ENCODE measurements at places on chromosomes 4 and X.

- no peak for DNase-seq
These were observed 44.1 kb upstream of the SGMS2 start for GRCh38 chr4:107780665-107781064.

- DNase-seq: no peak
These were observed 181.8 kb upstream of the MAOA start for GRCh38 chrX:43474321-43474720.

DNA sequence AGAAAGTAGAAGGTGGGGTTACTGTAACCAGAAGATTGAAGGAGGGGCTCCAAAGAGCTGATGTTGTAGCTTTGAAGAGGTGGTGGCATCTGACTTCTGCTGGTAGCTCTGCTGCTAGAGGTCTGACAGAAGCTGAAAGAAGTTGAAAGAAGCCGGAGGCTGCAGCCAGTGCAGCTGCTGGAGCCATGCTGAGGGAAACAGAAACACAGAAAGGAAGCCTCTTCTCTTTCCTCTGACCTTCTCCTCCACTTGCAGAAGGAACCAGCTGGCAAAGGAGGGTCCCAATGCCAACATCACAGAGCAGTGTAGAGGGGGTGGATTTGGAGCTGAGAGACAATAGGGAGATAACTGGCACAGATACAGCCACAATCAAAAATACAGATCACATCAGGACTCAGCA, 89.3 kb upstream of the HHIP start:
- DNase-seq: no peak

DNA sequence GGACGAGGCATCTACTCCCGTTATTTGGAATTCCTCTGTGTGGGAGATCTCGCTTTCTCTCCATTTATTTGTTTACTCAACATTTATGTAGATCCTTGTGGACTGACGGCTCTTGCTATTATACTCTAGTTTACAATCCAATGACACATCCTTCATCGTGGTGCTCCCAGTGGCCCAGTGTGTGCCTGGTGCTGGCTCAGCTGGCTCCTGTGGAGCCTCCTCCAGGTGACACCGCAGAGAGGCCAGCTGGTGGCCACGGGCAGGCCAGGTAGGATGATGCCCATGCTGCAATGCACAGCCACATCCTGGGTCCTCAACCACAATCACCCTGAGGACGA, 84.0 kb upstream of the AFAP1 start:
- DNase-seq: no peak

GRCh38 chr4:133588306-133588705, 439.2 kb downstream of the PCDH10 start:
- DNase-seq: no peak

DNA sequence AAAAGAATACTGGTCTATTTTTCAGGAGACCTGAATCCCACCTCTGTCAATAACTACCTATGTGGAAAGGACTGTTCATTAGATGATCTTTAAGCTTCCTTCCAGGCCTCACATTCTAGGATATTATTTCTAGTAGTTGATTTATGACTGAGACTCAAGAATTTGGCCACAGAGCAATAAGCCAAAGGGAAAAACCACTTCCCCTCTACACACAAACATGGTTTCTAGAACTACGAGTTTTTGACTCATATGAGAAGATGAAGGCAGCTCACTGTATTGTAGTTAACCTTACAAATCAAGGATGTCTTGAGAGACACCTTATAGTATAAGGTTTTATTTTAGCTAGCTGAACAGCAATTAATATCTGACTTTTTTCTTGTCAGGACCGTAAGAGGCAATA, 36.9 kb upstream of the GDPD2 start:
- DNase-seq: no peak
